ENCODE measurements at places on chromosomes 13 and 19. TPM values are rescaled to one million over a fixed set of nuclear protein-coding genes. Genes with fewer than 3 reads are reported as not detected.

PPAN gene
- 23.4 TPM for total RNA-seq

GRCh38 chr13:65166675-65167074, 2063.5 kb downstream of the PCDH9 start:
- no peak for DNase-seq

DNA sequence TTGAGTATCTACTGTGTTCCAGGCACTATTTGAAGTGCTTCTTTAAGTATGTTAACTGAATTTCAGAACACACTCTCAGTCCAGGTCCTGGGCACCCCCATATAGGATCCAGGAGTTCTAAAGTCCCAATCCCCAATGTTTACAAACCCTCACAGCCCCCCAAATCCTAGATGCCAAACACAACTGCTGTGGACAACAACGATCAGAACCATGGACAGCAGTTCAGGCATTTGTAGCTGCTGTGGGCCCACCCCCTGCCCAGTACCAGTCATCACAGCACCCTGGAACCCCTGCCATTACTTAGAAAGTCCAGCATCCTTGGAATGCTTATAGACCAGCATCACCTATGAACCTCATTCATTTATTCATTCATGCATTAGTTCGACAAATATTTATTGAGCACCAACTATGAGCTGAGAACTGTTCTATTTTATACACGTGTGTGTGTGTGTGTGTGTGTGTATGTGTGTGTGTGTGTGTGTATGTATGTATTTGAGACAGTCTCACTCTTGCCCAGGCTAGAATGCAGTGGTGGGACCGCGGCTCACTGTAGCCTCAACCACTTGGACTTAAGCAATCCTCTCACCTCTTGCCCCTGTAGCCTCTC, 19.3 kb upstream of the SDHAF1 start:
- DNase-seq, result no peak

GRCh38 chr19:39362682-39363657, 20.7 kb downstream of the SAMD4B start:
- no peak for DNase-seq

DNA sequence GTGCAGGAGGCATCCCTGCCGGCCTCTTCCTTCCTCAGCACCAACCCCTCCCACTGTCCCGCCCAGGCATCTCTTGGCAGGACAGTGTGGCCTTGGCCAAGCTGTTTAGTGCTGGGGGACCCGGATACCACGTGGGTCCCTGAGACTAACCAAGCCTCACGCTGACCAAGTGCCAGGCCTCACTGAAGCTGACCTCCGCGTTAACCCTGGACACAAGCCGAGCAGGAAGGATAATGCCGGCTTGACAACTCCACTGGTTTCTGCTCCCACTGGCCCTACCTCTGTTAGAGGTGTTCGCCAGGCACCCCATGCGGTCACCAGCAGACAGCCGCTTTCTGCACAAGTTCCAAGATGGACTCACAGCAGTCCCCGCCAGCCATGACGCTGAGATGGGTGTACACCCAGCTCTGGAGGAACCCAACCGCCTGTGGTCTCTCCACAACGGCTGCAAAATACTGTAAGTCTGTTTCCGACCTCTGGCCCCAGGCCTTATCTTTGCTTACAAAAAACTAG, 12.4 kb downstream of the GRTP1 start:
- DNase-seq, result no peak

Measured in left lung (tissue), 14 donors.